H7 (cell line): ENCODE measurements at places on chromosomes 5 and 9. TPM values are rescaled to one million over a fixed set of nuclear protein-coding genes. Genes with fewer than 3 reads are reported as not detected.

Gene FCN2
- total RNA-seq: not detected in 2 replicates

Gene CDKN2AIPNL
- 109 and 123 TPM in 2 replicates for total RNA-seq

Gene PCDHB13
- 0.03 TPM in 1 of 2 replicates, not detected in the other for total RNA-seq

GRCh38 chr5:180070756-180071530 is 616 bp downstream of the RNF130 start:
- DNase-seq: peak; percentile 66

GRCh38 chr5:149969181-149969930 is 8.8 kb downstream of the SLC26A2 start:
- no peak for DNase-seq

GRCh38 chr5:114223866-114224265 is 138.0 kb upstream of the KCNN2 start:
- DNase-seq: peak; percentile 10

DNA sequence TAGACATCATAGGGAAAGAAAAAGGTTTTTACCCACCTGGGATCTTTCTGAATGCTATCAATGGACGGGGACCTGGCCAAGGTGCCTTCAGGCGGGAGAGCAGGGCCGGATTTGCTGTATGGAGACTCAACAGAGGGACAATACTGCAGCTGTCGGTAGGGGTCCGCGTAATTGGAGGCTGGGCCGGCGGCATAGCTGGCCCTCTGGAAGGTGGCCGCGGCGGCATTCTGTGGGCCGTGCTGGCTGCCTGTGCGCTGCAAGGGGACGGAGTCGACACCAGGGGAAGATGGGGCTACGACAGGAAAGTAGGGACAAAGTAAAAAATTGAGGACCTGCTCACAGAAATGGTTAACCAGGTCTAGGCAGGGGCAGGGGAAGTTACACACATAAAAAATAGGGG is 557.9 kb downstream of the CTNND2 start:
- DNase-seq: peak; percentile 72

GRCh38 chr5:57845025-57845424 is 362.4 kb upstream of the ACTBL2 start:
- DNase-seq: no peak

- no peak for DNase-seq
Measured at GRCh38 chr9:114478871-114479270, 26.4 kb downstream of the WHRN start.

- peak; percentile 13 for DNase-seq
Measured at GRCh38 chr5:150085950-150086715, at the start of gene CSF1R. CSF1R (minus strand) TSS chr5:150086554; CDS start chr5:150086427, 127 bp downstream.

DNA sequence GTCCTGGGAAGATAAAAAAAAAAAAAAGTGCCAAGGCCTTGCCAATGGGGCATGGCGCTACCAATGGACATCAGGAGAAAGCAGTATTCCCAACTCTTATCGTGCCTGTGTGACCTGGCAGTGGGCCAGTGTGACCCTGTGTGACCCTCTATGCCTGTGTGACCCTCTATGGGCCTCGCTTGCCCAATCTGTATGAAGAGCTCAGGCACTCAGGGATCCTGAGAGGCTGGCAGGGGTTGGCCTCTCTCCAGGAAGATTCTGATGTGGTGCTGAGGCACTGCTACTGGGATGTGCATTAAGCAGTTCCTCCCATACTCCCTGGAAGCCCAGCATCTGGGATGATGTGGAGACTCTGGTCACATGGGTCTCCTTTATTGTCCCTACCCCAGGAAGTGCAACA is 179.2 kb downstream of the MACROH2A1 start:
- DNase-seq: no peak

GRCh38 chr9:16221366-16221765 is 649.1 kb downstream of the BNC2 start:
- DNase-seq: no peak

DNA sequence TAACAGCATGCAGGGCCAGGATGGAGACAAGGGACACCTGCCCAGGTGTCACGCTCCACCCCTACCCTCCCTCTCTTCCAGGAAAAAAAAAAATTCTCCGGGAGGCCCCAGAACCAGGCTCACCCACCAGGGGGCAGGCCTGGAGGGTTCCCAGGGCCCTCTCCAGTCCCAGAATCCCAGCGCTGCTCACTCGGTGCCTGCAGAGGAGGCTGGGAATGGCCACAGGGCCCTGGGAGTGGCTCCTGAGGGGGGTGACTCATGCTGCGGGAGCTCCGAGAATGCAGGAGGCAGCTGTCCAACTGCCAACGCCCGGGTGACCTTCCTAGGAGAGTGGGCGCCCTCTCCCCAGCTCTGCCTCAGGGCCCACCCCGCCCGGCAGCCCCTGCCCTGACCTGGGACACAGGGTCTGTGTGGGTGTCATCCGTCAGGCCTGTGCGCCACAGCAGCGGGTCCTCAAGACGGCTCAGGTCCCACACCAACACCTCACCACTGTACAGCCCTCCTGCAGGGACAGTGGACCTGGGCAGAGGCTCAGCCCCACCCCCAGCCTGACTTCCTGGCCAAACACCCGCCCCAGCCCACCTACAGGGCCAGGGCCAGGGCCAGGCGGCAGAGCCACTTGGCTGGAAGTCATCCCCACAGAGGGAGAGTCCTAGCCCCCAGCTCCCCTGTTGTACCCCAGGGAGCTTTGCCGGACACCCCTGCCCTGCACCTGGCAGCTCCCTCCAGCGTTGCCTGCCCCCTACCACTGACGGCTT is 21.2 kb downstream of the DYNC2I2 start:
- peak; percentile 95 for DNase-seq

- no peak for DNase-seq
Measured at GRCh38 chr9:123418506-123418905, 62.5 kb downstream of the CRB2 start.
